ENCODE measurements at places on chromosomes 1 and 21.
A peak's percentile ranks its signal among the peaks of the same experiment; 100 is the strongest.

DNA sequence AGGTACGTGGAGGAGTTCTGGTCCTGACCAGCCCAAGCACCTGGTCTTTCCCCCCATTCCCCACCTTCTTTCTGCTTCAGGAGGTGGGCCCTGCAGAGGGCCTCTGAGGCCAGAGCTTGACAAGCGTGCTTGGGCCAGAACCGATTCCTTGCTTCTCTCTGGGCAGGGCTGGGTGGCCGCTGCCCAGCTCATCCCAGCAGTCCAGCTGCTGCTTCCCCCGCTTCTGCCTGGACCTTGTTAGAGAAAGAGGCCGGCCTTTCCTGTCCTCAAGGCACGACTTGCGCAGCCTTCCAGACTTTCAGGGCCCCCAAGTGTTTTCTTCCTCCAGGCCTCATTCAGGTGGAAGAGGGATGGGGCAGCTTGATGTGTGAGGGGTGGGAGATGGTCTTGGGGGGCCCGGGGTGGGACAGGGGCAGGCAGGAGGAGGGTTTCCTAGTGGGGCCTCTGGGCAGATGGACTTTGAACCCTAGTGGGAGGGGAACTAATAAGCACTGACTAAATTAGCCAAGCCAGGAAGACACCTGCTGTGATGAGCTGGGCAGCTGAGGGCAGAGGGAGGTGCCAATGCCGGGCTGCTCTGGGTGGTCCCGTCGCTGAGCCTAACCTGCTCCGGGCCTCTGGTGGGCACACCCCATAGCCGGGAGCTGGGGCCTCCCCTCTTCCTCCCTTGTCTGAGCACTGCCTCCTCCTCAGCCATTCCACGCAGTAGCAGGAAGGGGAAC, 36.5 kb downstream of the ARHGEF10L start:
- DNase-seq: no peak

DNA sequence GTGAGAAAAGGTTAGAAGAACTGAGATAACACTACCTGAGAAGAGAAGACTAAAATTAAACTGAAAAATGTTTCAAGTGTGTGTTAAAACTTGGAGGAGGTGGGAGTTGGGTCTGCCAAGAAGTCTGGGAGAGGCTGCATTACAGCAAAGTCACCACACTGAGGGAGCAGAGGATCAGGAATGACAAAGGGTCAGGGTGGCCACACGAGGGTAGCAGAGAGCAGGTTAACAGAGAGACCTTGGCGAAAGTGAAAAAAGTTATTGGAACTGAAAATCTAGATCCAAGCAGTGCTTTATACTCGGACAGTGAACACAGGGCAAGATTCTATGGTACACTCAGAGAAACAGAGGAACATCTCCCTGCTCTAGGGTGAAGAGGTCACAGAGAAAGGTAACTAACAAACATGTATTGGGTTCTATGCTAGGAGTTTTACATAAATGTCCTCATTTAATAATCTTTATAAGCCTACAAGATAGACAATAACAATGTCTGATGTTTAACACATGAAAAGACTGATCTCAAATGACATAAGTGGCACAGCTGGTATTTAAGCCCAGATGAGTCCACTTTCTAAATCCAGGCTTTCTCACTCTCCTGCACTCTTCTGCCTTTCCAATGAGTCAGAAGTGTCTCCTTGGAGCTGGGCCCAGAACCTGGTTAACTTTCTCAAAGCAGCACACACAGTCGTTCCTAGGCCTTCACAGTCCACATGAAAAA, 10.3 kb upstream of the CADM3 start:
- peak; percentile 71 for DNase-seq

- DNase-seq: no peak
Observed at GRCh38 chr1:154831462-154831861, 38.6 kb downstream of the KCNN3 start.

DNA sequence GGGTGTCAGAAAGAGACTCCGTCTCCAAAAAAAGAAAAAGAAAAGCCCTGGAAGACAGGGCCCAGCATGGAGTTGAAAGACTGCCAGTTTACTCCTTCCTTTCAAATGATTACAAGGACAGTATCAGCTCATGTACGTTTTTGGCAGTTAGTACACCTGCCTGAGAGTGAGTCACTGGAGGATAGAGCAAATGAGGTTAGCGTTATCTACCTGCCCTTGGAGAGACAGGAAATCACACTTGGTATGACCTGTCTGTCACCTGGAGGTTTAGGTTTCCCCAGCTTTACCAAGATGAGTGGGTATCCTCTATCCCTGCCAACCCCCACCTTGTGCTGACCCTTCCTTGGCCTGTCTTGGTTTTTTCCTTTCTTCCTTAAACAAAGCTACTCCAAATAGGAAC, 96.8 kb upstream of the BMP8A start:
- DNase-seq: no peak

- DNase-seq: peak; percentile 77
Observed at GRCh38 chr1:116033322-116033721, 57.0 kb downstream of the SLC22A15 start.

DNA sequence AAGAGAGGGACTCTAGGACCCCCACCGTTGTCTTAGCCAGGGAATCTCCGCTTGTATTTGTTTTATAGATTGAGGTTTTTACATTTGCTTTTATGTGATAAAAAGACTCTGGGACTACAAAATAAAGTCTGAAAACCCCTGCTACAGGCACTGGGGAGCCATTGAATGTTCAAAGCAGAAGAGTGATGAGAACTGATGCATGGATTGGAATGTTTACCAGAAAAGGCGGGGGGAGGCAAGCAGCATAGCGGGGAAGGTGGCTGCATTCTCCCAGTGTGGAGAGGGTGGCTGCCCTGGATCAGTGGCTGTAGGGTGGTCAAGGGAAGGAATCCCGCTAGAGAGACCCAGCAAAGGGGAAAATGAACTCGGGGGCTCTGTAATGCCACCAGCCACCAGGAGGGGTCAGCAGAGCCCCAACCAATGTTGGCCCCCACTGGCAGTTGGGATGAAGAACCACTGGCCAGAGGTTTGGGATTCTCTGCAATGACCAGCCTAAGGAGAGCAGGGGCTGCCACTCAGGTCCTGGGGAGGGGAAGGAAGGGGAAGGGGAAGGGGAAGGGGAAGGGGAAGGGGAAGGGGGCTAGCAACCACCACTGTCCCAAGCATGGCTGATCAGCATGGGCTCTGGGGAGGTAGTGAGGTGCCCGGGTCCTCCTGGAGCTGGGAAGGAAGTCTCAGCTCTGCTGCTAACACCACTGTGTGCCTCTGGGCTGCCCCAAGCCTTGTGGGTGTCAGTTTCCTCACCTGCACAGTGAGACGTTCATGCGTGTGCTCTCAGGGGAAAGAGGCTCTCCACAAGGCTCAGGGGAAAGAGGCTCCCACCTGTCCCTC, 19.2 kb upstream of the PEF1 start:
- peak; percentile 63 for DNase-seq

DNA sequence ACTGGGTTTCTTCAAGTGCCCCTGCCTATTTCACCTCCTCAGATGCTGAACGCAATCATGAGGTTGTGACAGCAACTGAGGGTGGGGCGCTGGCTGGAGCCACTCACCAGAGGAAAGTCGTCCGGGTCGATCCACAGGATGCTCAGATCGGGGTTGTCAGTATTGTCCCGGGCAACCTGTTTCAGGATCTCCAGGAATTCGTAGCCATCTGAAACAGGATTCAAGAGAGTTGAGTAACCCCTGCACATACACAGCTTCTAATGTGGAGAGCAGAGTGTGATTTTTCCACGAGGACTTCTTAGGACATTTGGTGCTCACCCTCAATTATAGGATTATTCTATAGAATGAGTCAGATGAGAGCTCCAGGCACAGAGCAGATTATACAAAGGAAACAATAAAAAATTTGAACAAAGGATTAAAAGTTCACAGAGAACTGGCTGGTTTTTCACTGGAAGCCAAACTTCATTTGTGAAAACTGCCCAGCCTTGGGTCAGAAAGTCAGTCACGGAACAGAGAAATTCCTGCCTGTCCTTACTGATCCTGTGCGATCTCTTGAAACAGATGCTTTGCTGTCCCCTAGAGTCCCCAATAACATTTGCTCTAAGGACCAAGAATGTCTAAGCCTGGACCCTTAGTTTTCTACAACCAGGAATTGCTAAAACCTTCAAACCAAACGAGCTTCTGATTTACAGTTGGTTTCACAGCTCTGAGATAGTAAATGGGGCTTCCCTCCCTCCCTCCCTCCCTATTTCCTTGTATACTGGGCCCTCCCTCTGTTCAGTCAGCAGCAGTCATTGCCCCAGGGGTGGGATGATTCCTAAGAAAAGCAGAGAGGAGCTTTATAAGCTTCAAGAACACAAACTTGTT, 63.2 kb downstream of the CASQ2 start:
- DNase-seq: no peak

DNA sequence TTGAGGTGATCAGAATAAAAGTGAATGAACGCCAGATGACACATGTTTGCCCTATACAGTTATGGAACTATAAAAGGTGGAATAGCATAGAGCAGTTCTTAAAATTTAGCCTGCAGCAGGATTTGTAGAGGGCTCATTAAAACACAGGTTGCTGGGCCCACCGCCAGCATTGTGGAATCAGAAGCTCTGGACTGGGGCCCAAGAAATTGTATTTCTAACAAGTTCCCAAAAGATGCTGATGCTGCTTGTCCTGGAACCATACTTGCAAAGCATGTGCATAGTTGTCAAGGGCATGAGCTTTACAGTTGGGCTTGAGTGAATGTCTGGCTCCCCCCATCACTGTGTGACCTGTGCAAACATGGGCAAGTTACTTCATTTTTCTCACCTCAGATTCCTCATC, 37.5 kb upstream of the LRRC53 start:
- no peak for DNase-seq

DNA sequence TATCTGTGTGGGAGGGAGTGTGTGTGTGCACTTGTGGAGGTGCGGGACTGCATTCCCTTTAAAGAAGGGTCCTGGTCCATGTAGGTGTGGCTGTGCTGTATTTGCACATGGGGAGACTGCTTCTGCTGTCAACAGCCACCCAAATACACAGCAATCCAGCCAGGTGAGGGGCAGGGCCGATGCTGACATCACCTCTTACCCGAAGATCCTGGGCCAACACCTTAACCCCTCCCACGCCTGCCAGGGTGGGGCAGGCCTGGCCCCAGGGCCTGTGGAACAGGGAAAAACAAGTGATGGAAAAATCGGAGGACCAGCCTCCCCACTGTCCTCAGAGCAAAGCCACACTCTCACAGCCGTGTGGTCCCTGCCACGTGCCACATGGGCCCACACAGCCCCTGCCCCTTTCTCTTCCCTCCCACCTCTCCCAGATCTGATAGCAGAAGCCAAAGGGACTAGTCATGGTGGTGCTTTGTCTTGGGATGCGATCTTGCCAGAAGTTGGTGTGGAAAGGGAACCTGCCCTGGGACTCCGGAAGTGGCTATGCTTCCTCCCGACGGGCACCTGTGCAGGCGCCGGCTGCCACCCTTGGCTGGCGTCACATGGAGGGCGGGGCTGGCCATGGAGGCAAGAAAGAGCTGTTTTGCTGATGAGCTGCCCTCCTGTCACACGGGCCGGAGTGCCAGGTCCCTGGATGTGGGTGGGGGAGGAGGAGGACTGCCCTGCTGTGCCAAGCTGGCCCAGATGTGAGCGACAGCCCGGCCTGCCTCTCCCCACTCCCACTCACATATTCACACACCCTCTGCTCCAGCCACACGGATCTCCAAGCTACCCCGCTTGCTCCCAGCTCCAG, 7.8 kb upstream of the CASZ1 start:
- DNase-seq: no peak

GRCh38 chr1:203320591-203321272, 15.4 kb downstream of the BTG2 start:
- DNase-seq: no peak

DNA sequence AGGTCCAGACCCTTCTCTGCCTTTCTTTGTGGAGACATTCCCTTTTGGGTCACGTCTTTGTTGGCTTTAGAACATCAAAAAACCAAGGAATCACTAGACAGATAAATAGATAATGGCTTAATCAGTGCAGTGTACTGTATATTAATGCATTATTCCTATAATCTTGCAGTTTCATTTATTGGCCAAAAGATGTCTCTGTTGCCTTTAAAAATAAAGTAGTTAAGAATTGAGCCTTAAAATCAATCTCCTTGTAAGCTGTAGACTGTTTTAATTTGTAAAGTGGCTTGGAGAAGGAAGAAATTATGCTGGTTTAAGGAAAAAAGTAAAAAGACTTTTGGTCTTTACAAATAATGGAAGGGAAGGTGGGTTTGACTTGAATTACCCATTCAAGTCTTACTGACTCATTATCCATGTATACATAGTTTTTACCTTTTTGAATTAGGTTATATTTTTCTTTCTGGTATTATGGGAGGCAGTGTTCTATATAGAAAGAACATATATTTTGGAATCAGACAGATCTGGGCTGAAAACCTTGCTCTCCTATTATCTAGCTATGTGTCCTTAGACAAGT, 84.6 kb downstream of the VPS13D start:
- no peak for DNase-seq

DNA sequence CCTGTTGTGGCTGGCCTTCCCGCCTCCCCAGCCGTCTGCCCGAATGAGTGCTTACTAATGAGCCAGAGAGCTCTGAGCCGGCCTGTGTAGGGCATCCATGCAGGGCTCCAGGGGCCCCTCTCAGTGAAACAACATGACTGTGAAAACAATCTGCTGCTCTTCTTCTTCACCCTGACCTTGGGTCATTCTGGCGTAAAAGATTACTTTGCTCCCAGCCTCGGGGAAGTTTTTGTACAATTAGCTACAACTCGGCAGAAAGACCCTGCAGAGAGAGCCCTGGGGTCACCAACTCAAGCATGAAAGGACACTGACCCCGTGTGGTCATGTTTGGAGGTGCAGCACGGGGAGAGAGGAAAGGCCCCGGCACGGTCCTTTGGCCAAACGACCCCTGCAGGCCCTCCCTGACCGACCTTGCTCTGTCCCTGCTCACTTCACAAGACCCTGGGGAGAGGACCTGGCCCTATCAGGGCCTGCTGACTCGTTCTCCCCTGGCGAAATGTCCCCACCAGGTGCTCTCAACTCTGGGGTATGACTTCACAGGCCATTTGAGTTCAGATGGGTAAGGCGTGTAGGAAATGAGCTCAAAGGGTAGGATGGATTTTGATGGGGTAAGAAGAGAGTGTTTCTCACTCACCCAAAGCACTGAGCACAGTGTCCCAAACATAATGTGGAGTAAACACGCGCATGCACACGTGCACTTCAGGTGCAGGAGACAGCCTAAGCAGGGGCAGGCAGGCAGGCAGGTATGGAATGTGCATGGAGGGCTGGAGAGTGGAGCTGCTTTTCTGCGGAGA, 22.9 kb upstream of the FAM20B start:
- DNase-seq: peak; percentile 80

- DNase-seq: peak; percentile 76
Observed at GRCh38 chr1:193185901-193186731, at the start of gene B3GALT2. B3GALT2 (minus strand) TSS chr1:193186613; CDS start chr1:193181562, 5,051 bp downstream.

GRCh38 chr21:15703932-15704331, 25.9 kb upstream of the USP25 start:
- DNase-seq: no peak

- no peak for DNase-seq
Observed at GRCh38 chr1:78743626-78744025, 94.0 kb downstream of the IFI44 start.
